ENCODE measurements at places on chromosomes 7 and 10.

GRCh38 chr10:28883741-28884423 lies 206.6 kb downstream of the BAMBI start:
- no peak for DNase-seq

GRCh38 chr7:13745530-13745929 lies 243.9 kb downstream of the ETV1 start:
- no peak for DNase-seq

DNA sequence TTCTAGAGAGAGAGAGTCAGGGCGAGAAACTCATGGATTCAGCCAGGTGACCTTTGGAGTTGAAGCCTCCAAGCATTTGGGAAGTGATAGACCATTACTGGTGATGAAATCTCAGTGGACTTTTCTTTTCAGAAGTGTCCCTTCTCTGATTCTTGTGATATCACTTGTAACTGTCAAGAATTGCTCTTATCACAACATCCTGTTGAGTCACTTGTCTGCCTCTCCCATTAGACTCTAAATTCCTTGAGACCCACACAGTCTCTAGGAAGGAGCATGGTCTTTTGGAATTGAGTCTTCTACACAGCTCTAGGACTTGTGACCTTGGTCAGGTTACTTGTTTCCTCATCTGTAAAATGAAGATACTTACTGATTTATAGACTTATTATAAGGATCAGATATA lies 81.0 kb downstream of the CFAP58 start:
- no peak for DNase-seq

GRCh38 chr7:78130446-78131215 lies 332.1 kb downstream of the PHTF2 start:
- DNase-seq = no peak

DNA sequence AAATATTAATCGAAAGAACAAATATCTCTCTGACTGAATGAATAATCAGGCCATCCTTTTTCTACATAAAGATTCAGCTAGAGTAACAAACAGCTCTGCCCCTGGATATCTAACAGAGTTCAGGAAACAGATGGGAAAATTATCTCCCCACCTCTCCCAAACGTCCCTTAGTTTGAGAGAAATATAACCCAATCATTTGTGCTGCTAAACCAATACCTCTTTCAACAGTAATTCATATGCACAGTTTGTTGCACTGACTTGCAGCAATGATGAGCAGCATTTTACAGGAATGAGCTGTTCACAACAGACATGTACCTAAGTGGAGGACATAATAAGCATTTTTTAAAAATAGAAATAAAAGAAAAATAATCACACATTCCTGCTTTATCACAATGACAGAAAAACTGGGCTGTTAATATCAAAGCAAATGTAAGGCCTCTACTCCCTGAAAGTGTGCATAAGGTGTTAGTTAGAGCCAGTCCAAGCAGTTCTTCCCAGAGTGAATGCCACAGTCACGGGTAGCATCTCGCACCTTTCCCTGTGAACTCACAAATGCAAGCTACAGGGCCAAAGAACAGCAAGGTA lies 2.3 kb downstream of the CREB3L2 start:
- no peak for DNase-seq

- DNase-seq = no peak
These were observed 27.5 kb upstream of the SMARCD3 start for GRCh38 chr7:151275813-151276577.

Data from MV-4-11 (cell line).